ENCODE measurements at places on chromosomes 1 and 21.

- DNase-seq, result no peak
Observed at GRCh38 chr1:61287014-61287413, 204.7 kb downstream of the NFIA start.

- peak; percentile 54 for DNase-seq
Observed at GRCh38 chr1:156122519-156123355, 8.2 kb downstream of the LMNA start.

DNA sequence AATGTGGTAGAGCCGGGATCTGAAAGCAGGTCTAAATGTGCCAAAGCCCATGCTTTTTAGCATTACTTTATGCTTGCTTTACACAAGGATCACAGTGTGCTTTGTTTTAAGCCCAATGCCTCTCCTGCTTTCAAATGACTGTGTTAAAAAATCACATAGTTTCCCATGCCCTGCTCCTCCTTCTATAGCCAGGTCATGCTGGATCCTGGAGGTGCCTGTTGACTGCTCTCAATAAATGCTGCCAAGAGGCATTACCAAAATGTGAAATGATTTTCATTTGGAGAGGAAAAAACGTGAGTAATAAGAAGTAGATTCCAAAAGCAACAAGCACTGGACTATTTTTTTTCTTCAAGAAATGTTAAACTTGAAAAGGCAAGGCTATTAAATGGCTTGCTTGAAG, 420.7 kb upstream of the USP24 start:
- DNase-seq, result no peak

- no peak for DNase-seq
Observed at GRCh38 chr1:198107091-198107501, 49.7 kb upstream of the NEK7 start.

DNA sequence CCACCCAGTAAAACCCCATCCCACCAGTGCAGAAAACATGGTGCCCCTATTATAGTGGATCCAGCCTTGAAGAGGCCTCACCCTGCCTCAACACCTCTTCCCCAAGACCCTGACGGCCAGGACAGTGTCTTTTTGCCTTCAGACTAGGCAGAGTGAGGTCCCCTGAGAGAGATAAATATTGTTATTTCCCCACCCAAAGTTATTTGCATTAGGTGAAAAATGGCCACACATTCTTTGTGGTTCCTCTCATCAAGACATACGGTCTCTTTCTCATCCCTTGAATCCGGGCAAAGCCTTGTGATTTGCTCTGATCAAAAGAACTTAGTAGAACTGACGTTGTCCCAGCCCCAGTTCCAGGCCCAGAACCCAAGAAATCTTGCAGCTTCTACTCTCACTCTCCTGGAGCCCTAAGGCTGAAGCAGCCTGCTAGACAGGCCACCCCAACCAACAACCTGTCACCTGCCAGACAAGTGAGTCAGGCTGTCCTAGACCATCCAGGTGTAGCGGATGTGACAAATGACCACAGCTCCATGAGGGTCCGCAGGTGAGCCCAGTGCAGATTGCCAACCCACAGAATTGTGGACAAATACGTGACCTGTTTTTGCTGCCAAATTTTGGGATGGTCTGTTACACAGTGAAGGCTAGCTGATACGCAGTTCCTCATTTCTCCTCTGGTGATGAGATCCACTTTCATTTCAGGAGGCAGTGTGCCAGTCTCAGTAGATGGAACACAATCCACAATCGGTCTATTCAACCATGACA, 8.1 kb upstream of the SSU72 start:
- DNase-seq, result no peak

DNA sequence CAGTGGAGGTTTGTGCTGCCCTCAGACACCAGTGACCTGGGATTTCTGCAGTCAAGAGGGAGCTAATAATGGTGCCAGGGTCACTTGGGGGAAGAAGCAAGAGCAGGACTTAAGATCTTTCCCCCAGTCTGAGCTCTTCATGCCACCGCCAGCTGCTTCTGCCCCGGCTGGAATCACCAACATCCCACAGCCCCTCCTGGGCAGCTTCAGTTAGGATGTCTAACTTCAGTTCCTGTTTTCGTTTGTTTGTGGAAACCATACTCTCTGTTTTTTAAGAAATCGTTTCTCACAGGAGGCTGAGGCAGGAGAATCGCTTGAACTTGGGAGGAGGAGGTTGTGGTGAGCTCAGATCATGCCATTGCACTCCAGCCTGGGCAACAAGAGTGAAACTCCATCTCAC, 25.6 kb upstream of the PRDM2 start:
- no peak for DNase-seq

GRCh38 chr1:205505076-205505729, 734 bp downstream of the CDK18 start:
- no peak for DNase-seq

GRCh38 chr1:53068314-53069099, 6.5 kb downstream of the PODN start:
- no peak for DNase-seq

GRCh38 chr1:201742476-201742875, 86.5 kb upstream of the IPO9 start:
- DNase-seq, result no peak

GRCh38 chr1:228105996-228106799, 2.9 kb downstream of the MRPL55 start:
- no peak for DNase-seq

- DNase-seq, result no peak
Observed at GRCh38 chr1:151834239-151834638, 2.6 kb upstream of the RORC start.

- DNase-seq, result peak; percentile 84
Observed at GRCh38 chr1:169483500-169483966, 2.2 kb downstream of the SLC19A2 start.

GRCh38 chr1:42973286-42973685, 14.6 kb upstream of the SLC2A1 start:
- DNase-seq, result no peak

GRCh38 chr1:38923607-38924006, 18.0 kb downstream of the RHBDL2 start:
- no peak for DNase-seq

- no peak for DNase-seq
Observed at GRCh38 chr1:208977012-208977411, 606.5 kb upstream of the CAMK1G start.

DNA sequence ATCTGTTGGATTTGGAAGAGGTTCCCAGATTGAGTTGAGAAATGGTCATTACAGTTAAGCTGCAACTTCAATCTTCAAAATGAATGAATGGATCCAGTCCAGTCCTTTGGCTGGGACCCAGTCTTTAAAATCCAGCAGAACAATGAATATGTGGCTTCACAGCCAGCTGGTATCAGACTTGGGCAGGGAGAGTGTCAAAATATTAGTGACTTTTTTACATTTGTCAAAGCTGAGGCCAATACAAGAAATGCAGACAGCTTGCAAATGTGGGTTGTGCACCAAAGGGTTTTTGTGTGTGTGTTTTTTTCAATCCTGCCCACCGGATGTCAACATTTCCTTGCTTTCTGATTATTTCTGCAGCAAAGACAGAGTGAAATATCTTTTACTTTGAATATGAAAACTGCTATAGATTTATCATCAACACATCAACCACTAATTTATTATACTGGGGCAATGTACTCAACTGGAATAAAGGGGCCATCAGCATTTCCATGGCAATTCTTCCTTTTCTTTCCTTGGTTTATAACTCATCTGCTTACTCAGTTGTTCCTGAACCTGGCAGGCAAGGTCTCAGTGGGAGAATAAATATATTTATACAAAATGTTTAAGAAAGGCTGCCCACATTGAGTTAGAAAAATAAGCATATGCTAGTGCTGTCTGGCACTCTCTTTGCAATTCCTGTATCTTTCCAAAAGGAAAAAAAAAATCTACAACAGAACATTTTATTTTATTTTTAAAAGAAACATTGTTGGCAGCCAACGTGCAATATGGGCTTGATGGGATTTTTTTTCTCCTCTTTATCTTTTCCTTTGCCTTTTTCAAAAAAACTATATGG, 491.6 kb upstream of the C1orf87 start:
- DNase-seq, result no peak

- no peak for DNase-seq
Observed at GRCh38 chr21:39196310-39196709, 13.1 kb upstream of the PSMG1 start.

DNA sequence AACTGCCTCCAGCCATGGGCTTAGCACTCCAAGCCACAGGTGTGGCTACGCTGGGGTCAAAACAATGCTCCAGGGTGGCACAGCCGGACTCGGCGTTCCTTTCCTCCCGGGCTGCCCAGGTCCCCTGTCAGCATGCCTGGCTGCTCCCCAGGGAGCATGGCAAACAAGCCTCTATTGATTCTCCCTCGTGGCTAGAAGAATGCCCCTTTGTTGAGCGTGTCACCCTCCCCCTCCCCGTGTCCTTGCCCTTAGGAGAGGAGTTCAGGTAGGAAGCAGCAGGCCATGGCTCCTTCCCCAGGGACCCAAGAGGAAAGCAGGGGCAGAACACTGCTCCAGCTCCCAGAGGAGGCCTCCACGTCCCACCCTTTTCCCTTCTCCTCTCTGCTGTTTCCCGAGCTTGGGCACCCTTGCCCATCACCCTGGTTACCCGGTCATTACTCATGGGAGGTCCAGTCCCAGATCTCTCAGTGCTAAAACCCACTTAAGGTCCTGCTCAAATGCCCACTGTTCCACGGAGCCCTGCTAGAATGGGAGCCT, 57.4 kb upstream of the CITED4 start:
- DNase-seq, result no peak

DNA sequence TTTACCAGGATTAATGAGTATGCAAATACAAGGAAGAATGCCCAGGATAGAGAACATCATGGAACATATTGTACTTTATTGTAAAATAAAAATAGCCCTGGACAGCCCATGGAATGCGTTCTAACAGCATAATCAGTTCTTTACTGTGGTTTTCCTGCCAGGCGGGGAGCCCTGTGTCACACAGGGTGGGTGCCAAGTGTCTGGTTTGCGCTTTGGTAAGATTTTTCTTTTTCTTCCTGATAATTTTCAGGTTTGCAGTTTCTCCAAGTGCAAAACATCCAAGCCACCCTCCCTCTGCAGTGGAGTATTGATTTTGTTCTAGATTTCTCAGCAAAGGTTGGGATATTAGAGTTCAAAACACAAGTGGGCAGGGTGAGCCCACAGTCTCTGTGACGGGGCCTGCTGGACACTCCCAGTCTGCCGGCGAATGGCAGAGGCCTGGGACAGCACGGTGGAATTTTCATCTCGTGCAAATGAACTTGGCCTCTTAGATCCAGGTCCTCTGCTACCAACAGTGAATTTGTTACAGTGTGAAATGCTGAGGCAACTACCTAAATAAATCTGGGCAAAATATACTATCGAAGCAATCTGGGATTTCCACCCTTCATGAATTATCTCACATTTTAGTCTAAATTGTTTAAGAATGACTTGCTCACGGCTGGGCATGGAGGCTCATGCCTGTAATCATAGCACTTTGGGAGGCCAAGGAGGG, 15.6 kb upstream of the KCNJ15 start:
- DNase-seq, result no peak

- DNase-seq, result no peak
Observed at GRCh38 chr1:111467865-111468716, 5.7 kb upstream of the C1orf162 start.

DNA sequence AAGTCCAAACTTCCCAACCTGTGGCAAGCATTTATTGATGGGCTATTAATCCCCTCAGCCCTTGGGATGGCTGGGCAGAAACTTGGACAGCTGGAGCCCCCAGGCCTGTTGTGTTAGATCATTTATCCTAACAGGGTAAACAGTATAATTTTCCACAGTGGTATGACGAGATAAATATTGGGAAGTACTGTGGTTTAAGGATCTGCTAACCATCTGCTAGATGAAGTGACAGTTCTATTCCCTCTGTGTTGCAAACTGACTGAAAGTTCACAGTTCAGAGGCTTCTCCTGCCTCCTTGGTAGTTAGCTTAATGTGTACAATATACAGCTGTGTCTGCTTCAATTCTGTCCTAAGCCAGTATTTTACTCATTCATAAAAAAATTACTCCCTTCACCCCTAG, 127.5 kb upstream of the CHODL start:
- DNase-seq, result no peak

DNA sequence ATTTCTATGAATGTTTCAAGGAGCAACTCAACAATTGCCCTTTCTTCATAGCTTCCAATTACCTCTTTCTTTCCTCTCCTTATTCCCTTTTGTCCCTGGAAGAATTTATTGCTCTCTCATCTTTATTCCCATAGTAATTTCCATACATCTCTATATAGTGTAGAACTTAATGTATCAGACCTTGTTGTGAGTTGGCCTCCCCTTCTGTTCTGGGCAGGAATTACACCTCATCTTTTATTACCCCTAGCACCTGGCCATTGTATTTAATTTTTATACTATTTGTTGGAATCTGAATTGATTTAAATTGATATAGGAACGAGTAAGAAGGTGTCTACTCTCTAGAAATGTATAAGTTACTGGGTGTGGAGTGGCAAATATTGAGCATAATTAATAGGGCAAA, 114.5 kb downstream of the CACHD1 start:
- DNase-seq, result no peak

DNA sequence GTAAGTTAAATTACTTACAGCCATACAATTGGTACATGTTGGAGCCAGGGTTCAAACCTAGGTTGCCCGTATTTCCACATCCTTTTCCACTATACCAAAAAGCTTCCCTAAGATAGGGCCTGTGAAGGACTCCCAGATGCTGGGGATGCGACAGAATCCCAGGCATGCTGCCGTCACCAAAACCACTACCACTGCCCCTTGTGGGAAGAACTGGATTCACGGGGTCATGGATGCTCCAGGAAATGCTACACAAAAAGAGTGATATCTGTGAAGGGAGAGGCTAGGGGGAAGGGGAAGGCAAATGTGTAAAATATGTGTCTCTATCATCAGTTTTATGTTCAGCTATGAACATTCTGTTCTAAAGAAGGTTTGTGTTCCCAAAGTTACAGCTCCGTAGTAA, 133.9 kb upstream of the IVNS1ABP start:
- no peak for DNase-seq

GRCh38 chr1:214923278-214923915, 159.1 kb upstream of the KCNK2 start:
- DNase-seq, result no peak

GRCh38 chr1:160779626-160780397, 16.2 kb upstream of the LY9 start:
- no peak for DNase-seq

DNA sequence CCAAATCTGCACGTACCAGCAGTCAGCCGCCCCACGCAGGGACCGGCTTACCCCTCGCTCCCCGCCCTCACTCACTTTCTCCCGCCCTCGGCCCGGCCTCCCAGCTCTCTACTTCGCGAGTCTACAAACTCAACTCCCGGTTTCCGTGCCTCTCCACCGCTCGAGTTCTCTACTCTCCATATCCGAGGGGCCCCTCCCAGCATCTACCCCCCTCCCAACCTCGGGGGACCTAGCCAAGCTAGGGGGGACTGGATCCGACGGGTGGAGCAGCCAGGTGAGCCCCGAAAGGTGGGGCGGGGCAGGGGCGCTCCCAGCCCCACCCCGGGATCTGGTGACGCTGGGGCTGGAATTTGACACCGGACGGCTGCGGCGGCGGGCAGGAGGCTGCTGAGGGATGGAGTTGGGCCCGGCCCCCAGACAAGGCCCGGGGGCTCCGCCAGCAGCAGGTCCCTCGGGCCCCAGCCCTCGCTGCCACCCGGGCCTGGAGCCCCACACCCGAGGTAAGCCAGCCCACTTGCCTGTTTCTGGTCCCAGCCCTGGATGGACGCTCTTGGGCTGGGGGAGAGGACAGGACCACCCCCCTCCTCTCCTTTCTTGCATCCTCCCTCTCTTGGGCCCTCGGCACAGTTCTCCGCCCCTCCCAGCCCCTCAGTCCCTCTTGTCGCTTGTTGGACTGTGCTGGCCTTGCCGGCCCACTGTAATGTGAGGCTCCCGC, at the start of gene ARTN:
TSS of gene ARTN (plus strand) at position 416 of the 715 bp plus-strand sequence. CDS start 1,856 bp downstream, outside the sequence.
- DNase-seq, result peak; percentile 99

GRCh38 chr1:46333300-46334029, 7.1 kb upstream of the NSUN4 start:
- peak; percentile 35 for DNase-seq
